ENCODE measurements at places on chromosomes 11 and 22.

DNA sequence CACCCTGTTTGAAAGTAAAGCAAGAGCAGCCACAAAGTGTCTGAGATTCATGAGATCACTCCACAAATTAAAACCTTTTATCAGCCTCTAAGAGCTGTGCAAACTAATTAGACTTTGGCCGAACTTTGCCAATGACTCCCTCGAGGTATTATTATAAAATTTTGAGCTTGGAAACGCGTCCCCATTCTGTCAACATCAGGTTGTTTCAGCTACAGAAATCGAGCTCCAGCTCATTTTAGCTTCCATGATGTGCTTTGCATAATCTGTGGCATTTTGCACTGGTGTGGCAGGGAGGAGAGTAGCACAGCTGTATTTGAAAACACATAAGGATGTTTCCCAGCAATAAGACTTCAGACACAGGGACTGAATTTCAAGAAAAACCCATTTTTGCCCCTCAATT lies 872.2 kb downstream of the NTM start:
- no peak for DNase-seq

- DNase-seq, result no peak
These were observed 40.1 kb downstream of the BID start for GRCh38 chr22:17734187-17734586.

DNA sequence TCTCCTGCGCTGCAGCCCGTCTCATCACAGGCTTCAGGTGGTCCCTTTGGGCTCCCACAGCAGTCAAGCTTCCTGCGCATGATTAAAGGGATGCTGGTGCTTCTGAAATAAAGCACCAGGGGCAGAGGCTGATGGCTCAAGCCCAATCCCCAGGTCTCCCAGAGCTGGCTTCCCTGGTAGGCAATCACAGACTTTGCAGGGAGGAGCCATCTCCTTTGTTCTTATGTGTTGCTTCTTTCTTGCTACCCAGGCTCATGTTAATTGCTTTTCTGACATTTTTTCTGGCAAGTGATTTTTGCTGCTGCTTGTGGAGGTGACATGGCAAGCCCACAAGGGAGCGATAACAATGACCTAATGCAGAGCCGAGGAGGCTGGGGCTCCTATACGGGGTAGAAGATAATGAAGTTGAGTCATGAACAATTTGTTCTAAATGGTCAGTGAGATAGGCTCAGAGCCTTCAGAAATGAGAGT lies 25.2 kb upstream of the PLET1 start:
- no peak for DNase-seq

DNA sequence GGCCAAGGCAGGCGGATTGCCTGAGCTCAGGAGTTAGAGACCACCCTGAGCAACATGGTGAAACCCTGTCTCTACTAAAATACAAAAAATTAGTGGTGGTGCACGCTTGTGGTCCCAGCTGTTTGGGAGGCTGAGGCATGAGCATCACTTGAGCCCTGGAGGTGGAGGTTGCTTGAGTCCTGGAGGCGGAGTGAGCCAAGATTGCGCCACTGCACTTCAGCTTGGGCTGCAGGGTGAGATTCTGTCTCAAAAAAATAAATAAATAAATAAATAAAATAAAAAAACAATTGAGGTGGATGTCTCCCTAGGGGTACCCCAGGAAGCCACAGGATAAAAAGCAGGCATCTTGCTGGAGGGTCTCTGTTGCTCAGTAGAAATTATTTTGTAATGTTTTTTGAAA lies 14.1 kb downstream of the PTPRJ start:
- no peak for DNase-seq

DNA sequence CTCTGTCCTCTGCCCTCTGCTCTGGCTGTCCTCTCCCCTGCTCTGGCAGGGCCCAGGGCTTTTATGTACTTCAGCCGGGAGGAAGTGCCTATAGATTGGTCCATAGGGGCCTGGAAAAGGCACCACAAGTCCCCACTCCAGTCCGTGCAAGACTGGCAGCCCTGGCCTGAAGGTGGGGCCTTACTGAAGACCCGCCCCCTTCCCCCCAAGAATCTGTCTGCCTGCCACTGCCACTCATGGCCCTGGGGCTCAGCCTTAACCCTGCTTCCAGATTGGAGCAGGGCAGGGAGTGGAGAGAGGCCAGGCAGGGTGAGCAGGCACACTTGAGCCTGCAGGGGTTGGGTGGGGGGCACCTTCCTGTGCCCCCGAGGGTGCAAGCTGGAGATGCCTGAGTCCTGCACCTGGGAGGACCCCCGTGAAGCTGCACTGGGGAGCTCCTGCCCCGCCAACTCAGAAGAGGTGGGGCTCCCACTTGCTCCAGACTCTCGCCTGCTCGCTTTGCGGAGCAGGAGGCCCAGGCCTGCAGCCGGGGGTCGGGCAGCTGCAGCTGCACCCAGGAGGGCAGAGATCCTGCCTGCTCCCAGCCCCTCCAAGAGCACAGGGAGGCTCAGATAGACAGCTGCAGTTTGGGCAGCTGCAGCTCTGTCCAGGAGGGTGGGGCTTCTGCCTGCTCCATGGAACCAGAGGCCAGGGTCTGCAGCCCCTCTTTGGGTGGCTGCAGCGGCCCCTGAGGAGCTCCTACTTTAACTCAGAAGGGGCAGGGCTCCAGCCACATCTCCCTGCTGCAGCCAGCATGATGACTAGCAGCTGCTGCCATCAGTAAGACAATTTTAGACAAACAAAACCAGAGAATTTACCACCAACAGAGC lies 51.0 kb upstream of the SC5D start:
- no peak for DNase-seq

DNA sequence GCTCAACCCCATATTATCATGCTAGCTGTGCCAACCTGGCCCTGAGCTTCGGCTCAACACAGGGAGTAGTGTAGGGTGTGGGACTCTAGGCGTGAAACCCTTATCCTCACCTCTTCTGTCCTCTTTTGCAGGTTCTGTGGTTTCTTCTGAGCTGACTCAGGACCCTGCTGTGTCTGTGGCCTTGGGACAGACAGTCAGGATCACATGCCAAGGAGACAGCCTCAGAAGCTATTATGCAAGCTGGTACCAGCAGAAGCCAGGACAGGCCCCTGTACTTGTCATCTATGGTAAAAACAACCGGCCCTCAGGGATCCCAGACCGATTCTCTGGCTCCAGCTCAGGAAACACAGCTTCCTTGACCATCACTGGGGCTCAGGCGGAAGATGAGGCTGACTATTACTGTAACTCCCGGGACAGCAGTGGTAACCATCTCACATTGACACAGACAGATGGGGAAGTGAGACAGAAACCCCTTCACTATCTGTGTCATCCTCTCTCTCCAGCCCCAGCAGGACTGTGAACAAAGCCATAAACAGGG lies 76.4 kb downstream of the GGTLC2 start:
- no peak for DNase-seq

DNA sequence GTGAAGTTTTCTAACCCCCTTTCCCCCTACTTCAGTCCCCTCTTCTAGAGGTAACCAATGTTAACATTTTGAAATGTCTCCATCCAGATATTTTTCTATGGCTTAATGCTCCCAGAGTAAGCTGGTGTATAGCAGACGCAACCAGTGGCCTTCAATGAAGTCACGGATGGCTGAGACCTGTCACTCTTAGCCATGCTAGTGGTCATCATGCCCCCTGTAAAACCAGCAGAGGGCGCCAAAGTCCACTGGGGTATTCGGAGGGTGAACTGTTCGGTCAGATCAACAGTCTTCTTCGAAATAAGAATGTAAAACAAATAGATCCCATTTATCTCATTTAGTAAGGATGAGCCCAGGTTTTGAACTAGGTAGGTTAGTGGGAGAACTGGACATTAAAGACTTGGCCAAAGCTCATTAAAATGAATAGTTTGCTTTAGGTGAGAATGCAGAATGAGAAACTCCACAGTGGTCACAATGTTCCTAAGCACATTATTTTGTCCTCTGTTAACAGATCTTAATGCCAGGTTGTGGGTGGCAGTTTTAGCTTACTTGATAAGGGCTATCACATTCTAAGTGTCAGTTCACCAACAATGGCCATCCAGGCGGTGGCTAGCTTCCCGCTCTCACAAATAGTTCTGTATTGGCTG lies 8.6 kb upstream of the MMP8 start:
- DNase-seq, result no peak

- DNase-seq, result no peak
These were observed 90.9 kb upstream of the LINC01488 start for GRCh38 chr11:69390561-69390960.

DNA sequence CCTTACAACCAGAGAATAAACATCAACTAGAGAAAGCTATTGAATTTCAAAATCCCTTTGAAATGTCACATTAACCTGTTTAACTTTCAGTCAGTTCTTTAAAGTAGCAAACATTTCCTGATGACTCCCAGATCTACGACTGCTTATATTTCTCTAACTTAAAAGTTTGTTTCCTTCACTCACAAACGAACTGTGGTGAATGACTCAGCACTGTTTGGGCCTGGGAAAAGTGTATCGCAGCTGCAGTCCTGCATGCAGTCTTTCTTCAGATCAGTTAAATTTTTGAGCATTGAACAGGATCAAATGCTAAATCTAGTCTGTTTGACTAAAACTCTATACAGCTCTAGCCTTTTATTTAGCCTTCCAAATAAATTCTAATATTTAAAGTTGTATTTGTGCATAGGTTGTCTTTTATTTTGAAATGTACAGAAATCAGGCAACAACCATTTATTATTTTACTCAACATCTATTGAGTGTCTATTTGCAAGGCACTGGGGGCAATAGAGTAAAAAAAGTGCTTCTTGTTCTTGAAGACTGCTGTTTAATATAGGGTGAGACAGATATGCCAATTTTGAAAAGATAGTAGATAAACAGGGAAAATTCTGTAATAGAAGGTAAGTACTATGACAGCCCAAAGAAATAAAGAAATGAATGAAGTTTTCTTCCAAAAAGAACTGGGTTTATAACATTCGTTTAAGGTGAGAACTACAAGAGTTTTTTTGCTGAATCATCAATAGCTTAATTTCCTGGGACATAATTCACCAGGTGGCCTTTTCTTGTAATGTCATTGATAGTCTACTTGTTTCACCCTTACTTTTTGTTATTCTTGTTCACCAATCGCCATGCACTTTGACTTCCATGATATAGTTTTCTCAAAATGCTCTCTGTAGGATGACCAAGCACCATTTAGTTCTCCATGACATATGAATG lies 235.4 kb downstream of the METTL15 start:
- no peak for DNase-seq

GRCh38 chr11:72368339-72368738 lies 66.0 kb downstream of the CLPB start:
- DNase-seq, result no peak

DNA sequence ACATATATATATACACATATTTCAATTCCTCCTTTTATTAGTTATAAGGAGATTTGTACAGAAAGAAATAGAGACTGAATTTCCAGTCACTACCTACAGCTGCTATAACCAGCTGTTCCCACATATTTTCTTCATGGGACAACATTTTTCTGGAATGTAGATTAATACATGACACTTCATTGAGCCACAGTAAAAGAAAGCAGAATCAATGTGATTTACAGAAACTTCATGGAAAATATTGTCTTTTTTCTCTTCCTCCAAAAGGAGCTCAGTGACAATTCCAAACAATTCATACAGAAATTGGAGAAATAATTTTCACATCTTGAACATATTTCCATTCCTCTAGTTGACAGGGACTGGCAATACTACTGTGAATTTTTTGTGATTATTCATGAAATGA lies 249.2 kb downstream of the DLG2 start:
- no peak for DNase-seq

DNA sequence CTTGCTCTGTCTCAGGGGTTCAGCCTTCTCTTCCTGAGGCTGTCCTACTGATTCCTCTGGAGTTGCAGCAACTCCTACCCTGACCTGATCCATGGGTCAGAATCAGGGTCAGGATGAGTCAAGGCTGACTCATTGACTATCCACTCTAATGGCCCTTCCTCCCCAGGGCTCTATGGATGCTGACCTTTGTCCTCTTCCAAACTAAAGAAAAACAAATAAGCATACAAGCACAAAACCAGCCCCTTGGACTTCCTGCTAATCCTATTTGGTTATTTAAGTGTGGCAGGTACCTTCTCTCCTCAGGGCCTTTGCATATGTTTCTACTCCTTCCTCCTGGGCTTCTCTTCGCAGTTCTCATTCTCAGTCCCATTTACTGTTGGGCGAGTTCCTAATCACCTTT lies 204.5 kb upstream of the NAV2 start:
- DNase-seq, result no peak

GRCh38 chr11:125978778-125979407 lies 33.0 kb downstream of the VSIG10L2 start:
- DNase-seq, result no peak

DNA sequence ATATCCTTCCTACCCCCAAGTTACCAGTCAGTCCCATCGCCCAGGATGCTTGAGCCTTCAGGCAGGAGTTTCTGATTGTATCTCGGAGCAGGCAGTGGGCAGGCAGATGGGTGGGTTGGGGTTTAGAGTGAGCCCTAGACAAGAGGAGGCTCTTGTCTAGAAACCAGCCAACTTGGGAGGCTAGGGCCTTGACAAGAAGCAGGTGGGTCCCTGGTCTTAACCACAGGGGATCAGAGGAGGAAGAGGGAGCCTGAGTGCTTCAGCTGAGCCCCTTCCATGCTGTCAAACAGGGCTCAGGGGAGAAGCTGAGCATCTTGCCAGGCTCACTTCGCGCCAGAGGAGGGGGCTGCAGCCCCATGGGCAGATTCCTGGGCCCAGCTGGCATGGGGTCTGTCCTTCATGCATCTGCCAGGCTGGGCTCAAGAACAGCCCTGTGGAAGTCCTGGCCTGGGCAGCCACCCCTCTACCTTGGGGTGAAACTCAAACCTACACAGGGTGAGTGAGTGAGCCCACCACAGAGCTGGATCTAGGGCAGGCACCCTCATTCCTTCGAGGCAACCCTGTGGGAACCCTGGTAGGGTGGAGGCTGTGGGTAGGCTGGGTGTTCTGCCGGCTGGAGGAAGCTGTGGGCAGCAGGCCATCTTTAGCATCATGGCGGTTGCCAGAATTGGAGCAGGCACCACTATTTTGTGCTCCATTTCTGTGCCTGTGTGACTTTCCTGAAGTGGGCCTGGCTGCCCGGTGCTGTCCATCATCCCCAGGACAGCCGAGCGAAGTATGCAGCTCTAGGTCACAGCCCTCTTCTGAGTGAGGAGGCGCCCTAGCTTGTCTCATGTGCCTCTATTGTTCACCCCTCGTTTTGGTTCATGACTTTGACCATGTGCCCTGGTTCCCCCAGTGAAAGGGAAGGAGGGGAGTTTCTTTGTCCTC lies 108.1 kb downstream of the MORC2 start:
- no peak for DNase-seq

- no peak for DNase-seq
These were observed 559 bp downstream of the MRTFA start for GRCh38 chr22:40635940-40636379.

DNA sequence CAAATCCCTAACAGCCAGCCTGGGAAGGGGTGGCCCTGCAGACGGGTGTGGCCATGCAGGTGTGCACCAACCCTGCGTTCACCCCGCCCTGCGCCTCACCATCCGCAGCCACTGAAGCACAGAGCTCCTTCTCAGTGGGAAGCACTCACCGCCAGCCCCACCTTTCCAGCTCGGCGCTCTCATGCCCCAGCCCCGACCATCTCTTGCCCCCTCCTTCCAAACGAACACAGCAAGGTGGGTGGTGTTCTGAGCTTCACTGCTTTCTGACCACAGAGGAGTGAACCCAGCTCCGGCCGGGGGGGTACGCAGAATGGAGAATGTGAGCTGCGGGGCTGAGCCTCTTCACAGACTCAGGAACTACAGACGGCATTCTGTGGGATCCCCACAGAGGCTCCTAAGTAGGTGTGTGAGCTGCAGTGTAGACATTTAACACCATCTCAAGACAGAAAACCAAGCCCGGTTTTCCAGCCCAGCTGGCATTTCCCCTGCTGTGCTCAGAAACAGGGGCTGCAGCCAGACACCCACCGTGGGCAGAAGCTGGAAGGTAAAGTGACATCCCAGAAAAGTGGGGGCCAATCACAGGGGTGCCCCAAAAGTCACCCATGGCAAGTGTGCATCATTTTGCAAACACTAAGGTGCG lies 88.4 kb upstream of the RTL6 start:
- no peak for DNase-seq

- DNase-seq, result no peak
These were observed 108.2 kb downstream of the PAX6 start for GRCh38 chr11:31702966-31703365.
